Lower leg skin (tissue), 4 donors: ENCODE measurements at places on chromosomes 12 and 14.
A peak's percentile ranks its signal among the peaks of the same experiment; 100 is the strongest.

DNA sequence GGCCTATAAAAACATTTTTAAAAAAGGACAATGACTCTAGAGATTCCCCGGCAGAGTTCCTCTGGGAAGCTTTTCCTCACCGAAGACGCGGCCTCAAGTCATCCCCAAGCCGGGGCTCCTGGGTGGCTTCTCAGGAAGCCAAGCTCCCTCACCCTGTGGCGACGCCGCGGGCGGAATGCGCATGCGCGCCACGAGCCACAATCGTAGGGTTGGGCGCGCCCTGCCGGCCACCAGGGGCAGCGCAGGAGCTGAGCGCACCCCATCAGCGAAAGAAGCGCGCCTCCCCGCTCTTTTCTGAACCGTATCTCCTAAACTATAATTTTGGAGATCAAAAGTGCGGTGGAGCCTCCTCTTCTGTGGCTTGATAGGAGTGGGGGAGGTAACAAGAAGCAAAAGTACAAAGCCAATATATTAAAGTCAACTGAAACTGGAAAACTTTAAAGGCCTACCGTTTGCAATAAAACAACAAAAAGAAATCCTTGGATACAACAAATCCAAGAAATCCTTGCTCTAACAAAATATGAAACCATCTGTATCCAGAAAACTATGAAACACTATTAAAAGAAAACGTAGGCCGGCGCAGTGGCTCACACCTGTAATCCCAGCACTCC lies 17.4 kb upstream of the CHFR start:
- DNase-seq = peak; percentile 93

- no peak for DNase-seq
Observed at GRCh38 chr12:9606736-9607372, 862 bp downstream of the KLRB1 start.

DNA sequence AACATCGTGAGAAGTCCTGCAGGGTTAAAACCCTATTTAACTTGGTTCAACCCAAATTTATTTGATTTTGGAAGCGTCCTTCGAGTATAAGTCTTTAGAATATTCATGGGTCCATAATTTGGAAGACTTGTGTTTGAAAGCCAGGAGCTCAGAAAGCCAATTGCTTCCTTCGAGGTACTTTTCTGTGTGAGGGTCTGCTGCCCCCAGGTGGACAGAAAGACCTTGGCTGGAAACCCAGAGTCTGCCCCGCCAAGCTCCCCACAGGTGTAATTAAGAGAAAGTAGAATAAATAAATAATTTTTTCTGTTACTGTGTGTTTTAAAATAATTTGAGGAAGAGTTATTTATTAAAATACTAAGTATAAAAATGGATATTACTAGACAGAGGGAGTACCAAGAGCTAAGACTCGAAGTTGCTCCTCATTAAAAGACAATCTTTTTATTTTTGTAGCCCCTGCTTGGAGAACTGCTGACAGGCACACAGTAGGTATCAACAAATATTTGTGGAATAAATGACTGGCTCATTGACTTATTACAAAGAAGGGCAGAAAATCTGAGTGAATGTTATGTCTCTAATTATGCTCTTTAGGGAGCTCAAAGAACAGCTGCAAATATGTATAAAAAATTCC lies 105.8 kb downstream of the PAH start:
- no peak for DNase-seq

- DNase-seq = no peak
Observed at GRCh38 chr12:118302053-118302452, 70.7 kb downstream of the TAOK3 start.

DNA sequence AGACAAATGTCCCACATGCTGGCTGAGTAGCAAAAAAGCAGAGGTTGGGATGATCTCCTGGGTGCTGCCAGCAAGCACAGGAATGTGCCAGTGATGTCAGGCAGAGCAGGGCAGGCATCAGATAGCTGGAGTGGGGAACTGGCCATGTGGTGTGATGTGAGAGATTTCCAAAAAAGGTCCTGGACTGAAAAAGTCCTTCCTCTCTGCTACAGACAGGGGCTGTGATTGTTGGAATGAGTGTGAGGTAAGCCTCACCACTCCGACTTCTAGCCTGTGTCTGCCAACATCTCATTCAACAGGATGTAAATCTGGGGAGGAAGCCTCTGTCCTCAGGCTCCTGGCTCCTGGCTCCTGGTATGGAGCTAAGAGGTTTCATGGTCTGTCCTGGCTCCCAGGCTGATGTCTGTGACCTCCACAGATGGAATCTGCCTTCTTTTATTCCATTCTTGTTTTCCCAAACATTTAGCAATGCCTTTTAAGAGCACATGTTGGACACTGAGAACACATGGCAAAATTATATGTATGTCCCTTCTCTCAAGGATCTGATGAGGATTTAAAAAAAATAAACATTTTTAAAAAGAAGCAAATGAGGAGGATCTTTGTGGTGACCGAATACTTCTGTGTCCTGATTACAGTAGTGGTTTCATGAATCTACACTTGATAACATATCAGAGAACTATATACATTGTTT lies 50.1 kb upstream of the STK38L start:
- DNase-seq = no peak

GRCh38 chr12:15987696-15988095 lies 76.6 kb downstream of the DERA start:
- no peak for DNase-seq

DNA sequence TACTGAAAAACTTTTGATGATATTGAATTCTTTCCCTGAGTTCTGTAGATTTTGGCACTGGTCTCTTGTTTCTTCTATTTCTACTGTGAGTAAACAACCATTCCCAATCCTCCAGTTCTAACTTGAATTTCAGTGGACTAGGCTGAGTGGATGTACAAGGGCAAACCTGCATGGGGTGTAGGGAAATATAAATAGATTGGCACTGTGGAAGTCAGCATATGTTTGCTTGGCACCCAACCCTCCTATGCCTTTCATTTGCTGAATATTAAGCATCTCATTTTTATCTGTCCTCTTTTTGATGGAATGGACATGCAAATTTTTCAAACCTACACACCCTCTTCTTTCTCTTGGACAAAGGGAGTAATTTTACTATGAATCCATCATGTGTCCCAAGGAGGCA lies 828.3 kb downstream of the DIO2 start:
- DNase-seq = no peak

DNA sequence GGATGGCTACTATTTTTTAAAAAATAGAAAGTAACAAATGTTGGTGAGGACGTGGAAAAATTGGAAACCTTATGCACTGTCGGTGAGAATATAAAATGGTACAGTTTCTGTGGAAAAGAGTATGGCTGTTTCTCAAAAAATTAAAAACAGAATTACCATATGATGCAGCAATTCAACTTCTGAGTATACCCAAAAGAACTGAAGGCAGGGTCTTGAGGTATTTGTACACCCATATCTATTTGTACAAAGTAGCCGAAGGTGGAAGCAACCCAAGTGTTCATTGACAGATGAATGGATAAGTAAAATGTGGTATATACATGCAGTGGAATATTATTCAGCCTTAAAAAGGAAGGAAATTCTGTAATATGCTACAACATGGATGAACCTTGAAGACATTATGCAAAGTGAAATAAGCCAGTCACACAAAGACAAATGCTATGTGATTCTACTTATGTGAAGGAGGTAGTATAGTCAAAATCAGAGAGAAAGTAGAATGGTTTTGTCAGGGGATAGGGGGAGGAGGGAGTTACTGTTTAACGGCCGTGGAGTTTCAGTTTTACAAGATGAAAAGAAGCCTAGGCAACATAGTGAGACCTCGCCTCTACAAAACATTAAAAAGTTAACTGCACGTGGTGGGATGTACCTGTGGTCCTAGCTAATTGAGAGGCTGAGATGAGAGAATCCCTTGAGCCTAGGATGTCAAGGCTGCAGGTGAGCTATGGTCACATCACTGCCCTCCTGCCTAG lies 38.4 kb upstream of the CCT2 start:
- no peak for DNase-seq

DNA sequence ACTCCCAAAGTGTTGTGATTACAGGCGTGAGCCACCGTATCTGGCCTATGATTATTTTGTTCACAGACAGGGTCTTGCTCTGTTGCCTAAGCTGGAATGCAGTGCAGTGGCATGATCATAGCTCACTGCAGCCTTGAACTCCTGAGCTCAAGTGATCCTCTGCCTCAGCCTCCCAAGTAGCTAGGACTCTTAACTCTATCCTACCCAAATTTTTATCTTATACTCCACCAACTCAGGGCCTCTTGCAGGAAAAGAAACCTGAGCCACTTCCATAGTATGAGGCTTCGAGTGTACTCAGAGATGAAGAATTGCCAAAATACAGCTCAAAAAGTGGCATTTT lies 828 bp downstream of the MMAB start:
- DNase-seq = no peak

- DNase-seq = no peak
Observed at GRCh38 chr12:83065562-83065961, 378.9 kb downstream of the TMTC2 start.

DNA sequence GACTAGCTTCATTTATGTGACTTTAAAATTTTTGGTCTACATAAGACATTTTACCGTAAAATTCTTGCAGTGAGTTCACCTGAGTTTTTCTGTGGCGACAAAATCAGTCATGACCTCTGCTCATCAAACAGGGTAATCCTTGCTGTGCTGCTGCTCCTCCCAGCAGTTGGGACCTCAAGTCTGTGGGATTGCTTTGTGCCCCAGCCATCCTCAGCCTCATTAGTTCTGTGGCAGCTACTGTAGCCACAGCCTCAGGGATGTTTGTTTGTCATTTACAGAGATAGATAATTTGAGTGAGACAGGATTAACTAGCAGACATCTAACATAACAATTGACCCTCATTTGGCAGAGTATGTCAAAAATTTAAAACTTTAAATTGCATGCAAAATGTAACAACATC lies 357.0 kb downstream of the PCNX1 start:
- DNase-seq = no peak

- no peak for DNase-seq
Observed at GRCh38 chr12:120833849-120834248, 70.3 kb downstream of the SPPL3 start.

DNA sequence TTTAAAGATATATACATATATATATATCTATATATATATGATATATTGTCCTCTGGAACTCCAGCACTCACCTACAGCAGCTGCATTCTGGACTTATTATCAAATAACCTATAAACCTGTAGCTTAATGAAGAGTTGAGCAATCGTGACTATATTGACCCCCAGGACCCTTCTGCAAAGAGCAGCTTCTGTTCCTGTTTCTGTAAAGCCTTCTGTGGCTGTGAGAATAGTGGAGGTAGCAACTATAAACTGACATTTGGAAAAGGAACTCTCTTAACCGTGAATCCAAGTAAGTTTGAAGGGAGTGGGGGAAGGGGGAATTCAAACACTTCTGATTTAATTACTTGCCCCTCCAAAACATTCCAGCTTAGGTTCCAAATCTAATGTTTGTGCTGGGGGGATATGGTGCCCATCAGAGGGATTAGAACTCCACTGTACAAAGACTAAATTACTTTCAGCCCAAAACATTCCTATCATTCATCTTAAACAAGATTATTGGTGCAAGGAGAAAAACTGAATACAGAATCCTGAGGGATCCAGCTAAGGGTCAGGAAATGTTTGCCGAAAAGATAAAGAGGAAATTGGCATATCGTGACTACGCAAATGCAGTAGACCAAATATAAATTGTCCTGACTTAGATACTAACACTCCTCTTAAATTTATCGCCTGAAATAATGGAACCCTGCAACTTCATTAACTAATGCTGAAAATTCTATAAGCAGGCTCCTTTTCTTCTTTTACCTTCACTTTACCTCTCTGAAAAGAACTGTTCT lies 106.1 kb downstream of the DAD1 start:
- no peak for DNase-seq

DNA sequence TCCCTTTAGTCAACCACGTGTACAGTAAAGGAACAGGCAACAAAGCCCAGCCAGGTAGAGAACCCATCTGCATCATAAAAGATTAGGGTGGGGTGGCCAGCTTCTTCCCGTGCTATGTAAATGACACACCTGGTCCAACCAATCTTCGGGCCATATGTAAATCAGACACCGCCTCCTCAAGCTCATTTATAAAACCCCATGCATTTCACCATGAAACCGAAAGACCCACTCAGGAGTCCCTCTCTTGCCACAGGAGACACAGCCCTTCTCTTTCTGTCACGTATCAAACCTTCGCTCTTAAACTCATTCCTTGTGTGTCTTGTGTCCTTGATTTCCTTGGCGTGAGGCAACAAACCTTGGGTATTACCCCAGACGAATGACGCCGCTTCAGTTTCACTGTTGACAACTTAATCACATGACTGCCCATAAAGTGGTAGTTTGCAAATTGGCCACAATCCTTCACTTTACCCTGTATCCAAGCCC lies 59.8 kb upstream of the TBPL2 start:
- no peak for DNase-seq

GRCh38 chr14:55025948-55026347 lies 951 bp downstream of the WDHD1 start:
- DNase-seq = no peak

DNA sequence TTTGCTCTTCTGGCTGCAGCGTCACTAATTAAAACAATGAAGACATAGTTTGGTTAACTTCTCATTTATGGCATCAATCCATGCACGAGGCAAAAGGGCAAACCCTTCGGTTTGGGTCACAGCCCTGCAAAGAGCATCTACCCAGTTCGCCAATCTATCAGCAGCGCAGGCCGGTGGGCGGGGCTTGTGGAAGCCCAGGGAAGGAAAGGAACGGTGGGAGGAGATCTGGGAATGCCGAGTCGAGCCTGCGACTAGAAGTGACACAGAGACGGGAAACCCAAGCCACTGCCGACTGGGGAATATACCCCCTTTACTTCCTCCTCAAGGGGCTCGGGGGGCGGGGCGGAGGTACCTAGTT lies 466 bp downstream of the KICS2 start:
- peak; percentile 86 for DNase-seq
